ENCODE measurements at places on chromosomes 7 and 10.

- DNase-seq: peak; percentile 88
These were observed 1.1 kb downstream of the ZNF777 start for GRCh38 chr7:149459540-149460452.

- peak; percentile 27 for DNase-seq
These were observed at the start of gene PTN for GRCh38 chr7:137343281-137343841. Gene PTN, minus strand, starts transcription at chr7:137343733. Its CDS starts 88,760 bp downstream, at chr7:137254973.

DNA sequence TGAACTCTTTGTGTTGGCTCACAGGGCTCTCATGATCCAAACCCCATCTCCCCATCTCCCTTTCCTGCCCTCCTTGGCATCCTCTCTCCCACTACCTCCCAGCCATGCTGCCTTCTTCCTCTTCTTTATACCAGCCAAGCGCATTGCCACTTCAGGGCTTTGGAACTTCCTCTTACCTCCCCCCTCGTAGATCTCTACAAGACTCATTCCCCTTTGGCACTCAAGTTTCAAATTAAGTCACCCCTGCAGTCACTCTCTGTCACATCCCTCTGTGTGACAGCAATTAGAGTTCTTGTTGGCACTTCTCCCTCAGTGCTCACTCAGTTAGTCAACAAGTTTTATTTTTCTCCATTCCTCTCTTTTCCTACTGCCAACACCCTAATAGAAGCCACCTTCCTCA is 20.8 kb upstream of the NRP1 start:
- no peak for DNase-seq

DNA sequence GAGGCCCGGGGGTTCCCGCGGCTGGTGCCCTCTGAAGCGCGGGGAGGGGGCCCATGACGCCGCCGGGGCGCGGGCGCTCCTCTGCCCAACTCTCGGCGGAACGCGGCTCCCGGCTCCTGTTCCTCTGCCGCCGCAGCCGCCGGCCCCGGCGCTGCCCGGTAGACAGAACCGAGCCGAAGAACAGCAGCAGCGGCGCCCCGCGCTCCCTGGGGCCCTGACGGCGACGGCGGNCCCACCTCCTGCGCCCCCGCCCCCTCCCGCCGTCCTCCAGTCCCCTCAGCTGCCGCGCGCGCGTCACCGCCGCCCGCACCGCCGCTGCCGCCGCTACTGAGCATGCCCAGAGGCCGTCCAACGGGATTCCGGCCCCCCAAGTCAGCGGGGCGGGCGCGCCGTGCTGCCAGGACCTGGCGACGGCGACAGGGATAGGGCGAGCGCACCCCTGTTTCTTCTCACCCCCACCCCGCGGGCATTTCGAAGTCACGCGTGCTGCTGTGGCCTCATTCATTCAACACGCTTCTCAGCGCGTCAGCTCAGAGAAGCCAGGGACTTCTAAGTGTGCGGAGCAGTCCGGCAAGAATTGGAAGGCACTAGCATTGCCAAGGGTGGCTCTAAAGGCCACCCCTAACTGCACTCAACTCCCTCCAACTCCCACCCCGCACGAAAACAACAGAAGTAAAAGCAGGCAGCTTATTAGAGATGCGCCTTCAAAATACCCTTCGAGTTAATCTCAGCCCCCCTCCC is at the start of gene IPMK:
TSS of gene IPMK (minus strand) at position 182 of the 741 bp plus-strand sequence. CDS start 283 bp downstream, outside the sequence.
- DNase-seq: peak; percentile 99

All from upper lobe of left lung (tissue), 6 donors.